CD4-positive, alpha-beta T cell treated with Interferon gamma for 1 hour (primary cell): ENCODE measurements at places on chromosomes 3 and 15.

DNA sequence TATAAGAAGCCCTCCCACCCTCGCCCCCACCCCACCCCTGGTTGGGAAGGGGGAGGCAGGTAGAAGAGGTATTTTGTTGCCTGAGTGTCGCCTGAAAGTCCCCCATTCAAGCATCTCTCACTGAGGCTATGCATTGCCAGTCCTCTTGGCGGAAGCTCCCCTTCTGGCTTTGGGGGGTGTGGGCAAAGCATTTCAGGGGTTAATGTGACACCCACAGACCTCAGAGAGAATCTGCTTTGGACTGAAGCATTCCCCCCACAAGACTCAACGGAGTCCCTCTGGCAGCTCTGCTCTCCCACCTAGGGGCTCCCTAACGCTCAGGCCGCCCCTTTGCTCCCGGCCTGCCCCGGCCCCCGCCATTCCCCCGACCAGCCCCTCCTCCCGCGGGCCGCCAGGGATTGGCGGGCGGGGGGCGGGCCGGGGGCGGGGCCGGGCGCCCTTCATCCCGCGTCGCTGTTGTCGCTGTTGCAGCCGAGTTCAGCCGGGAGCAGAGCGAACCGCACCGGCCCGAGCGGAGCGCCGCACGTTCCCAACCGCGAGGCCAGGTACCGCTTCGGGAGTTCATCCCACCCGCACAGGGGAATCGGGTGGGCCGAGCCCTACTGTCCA, at the start of gene SLC38A3:
Gene SLC38A3 (plus strand): TSS at position 468 of the 609 bp plus-strand sequence. CDS start 8,929 bp downstream, outside the sequence.
- DNase-seq: no peak

DNA sequence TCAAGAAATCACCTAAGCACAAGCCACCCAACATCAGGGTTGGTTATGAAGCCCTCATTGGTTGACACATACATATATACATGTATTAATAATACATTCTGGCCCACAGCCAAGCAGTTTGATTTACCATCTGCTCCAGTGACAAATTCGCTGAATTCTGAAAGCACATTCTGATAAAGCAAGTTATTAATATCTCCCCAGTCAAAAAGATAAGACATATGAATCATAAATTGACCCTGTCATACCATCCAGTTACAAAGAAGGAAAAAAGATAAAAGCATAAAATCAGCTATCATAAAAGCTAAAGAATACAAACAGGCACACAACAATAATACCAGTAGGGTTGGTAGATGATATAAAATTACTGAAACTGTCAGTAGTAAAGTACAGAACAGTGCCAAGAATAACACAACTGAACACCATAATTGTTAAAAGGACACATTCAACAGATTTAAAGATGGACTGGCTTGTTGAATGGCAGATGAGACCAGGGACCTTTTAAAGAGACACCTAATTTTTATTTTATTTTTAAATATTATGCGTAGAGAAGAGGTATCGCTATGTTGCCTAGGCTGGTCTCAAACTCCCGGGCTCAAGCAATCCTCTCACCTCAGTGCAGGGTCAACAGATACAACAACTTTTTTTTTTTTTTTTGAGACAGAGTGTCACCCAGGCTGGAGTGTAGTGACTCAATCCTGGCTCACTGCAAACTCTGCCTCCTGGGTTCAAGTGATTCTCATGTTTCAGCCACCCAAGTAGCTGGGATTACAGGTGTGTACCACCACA, 7.7 kb downstream of the SNX4 start:
- DNase-seq: no peak

- peak; percentile 45 for DNase-seq
Measured at GRCh38 chr3:53375019-53375418, 27.7 kb upstream of the DCP1A start.

- DNase-seq: no peak
Measured at GRCh38 chr3:193815246-193816027, 222.4 kb downstream of the OPA1 start.

DNA sequence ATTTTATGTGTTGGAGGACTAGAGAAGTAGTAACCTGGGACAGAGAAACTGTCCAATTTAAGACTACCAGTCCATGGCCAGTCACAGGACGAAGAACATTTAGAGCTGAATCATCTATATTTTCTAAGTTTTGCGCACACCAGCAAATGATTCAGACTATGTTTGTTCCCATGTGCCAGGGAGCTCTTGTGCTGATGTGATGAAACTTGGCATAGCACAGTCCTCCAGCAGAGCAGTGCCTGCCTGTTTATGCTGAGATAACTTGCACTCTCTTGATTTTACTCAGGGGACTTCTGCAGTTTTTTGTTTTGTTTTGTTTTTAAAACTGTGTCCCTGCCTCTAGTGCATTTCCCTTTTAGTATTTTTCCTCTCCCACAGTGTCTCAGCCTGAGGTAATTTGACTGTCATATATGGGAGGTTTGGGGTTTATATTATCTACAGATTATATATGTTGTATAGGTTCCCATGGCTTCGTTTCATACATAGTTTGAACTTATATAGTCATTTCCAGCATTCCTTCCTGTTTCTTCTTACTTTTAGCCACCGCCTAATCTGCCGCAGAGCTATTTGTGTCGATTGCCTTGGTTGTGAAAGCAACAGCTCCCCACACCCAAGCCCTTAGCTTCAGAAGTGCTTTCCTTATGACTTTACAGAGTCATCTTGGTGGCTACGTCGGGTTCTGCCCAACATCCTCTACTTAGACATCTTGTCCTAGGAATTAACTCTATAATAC, 45.5 kb downstream of the PPM1L start:
- peak; percentile 62 for DNase-seq

DNA sequence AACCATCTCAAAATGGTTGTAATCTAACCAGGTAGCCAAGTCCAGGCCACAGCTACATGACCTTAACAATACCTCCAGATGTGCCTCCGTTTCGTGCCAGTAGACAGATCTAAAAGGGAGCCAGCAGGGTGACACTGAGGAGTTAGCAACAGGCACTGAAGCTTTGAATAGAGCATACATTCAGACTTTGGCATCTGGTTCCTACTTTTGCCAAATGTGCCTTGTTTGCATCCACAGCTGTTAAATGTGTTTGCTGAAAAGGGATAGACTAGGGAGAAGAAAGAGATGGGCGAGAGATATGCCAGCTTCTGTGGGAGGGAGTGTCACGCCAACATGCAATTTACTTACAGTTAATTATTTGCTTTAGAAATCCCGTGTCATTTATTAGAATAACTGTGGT, 1433.9 kb upstream of the CADM2 start:
- no peak for DNase-seq

DNA sequence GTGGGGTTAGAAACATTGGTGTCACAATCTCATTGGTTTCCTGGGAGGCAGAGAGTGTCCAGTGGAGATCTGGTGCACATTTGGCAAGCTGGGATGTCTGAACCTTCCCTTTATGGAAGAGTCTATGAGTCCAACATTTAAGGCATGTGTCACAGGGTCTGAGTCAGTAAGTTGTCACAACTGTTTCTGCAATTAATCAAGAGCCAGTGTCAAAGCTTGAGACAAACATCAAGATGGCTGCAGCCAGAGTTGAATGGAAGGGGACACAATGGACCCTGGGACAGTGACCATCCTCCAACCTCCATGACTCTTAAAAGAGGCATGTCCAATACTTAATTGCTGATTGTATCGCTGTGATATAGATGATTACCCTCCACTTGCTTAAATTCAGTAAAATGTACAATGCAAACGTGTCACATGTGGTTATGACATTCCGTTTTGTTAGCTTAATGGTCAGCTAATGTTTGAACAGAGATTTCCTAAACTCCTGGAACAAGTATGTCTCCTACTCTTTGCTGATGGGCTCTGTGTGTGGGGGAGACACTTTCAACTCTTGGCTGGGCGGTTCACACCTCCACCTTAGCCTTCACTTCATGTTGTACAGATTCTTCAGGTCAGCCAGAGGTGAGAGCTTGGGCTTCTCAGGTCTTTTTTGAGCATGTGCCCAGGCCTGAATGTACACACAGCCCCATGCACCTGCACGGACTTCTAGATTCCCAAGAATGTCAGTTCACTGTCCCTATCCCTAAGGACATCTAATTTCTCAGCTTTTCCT, 79.9 kb upstream of the PRR23E start:
- no peak for DNase-seq

- DNase-seq: no peak
Measured at GRCh38 chr15:82021992-82022391, 23.8 kb downstream of the MEX3B start.

GRCh38 chr3:27034255-27034654, 334.9 kb downstream of the NEK10 start:
- DNase-seq: no peak

DNA sequence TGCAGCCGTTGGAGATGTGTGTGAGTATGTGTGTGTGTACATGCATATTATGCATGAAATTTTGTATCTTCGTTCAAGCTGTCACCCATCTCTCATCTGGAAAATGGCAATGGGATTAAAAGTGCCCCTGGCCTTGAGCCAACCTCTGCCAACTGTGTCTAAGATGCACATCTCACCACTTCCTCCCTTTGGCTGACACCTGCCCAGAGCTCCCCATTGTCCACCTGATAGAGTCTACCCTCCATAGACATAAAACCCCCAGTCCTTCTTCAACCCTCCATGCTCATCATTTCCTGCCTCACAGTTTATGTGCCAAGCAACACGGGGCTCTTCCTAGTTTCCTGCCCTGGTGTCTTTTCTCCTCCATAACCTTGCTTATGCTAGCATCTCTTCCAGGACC, 187.5 kb upstream of the HES1 start:
- DNase-seq: no peak

- DNase-seq: peak; percentile 31
Measured at GRCh38 chr3:183560607-183561006, 5.1 kb upstream of the KLHL6 start.

DNA sequence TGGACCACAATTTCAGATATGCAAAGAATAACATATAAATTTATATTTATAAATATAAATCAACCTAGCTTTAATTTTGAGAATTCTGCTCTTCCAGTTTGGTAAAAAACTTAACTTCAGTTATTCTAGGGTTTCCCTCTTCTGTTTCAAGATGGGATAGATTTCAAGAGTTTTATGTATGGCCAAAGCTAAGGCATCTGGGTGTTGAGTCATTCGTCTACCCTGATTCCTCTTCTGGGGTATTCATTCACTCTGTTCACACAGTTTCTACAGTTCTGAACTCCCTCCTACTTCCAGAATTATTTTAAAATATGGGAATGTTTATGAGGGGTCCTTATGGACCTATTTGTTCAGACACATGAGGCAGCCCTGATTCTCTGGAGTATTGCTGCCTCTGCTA, 4.2 kb upstream of the FGF7 start:
- no peak for DNase-seq

DNA sequence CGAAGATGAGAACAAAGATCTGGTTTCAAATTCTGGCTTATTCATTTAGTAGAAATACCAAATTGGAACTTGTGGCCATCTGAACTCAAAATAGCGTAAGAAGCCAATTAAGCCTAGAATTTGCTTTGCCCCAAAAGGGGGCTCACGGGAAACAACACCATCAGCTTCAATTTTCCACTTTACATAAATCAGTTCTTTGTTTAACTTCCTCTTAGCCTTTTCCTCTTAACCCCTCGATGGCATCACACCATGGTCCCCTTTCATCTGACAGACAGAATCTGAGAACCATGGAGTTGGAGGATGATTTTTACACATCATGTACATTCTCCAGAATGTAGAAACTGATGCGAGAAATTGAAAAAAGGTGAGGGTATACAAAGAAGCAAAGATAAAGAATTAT, 207.0 kb downstream of the FOXP1 start:
- DNase-seq: no peak

- DNase-seq: no peak
Measured at GRCh38 chr3:62228467-62228866, 144.9 kb downstream of the FEZF2 start.

DNA sequence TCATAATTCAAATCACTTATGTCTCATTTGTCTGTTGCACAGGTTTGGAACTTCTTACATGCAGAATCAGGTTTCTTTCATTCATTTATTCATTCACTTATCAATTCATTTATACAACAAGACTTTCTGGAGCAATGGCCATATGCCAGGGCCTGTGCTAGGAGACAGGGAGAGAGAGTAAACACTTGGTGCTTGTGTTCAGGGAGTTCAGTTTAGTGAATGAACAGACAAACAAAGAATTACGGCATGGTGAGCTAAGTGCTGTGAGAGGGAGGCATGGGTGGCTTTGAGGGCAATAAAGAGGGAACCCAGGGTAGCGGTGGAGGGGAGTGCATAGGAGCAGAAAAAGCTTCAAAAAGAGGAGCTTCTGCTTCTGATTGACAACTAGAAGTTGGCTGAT, 8.5 kb upstream of the IREB2 start:
- no peak for DNase-seq

DNA sequence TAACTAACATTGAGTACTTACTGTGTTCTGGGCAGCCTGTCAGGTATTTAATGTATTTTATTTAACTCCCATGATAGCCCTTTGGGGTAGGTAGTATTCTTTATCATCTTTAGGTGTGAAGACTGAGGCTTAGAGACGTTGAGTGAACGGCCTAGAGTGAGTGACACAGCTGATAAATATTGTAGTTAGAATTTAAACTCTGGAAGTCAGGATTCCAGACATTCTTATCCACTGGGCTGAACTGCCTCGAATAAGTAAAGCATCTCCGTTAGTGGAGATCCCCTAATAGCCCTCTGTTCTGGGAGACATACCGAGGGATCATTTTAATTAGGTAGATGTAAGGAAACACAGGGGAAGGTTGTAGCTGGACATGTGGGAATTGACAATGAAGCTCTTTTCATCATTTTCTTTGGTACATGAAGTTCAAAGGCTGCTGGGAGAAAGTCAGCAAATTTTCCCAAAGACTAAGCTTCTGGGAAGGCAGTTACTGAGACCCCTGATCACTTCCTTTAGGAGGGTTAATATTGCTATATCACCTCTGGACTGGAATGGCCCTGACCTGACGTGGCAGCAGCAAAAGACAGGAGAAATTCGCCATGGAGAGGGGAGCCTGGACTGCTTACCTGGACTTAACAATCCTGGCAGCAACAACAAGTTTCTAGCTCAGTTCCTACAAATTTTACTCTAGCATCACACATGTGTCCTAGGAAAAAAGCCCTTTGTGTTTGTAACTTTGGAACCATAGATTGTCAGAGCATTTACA, 11.7 kb upstream of the PDCD6IP start:
- DNase-seq: no peak

- DNase-seq: no peak
Measured at GRCh38 chr3:49257187-49257586, 19.8 kb downstream of the C3orf62 start.

DNA sequence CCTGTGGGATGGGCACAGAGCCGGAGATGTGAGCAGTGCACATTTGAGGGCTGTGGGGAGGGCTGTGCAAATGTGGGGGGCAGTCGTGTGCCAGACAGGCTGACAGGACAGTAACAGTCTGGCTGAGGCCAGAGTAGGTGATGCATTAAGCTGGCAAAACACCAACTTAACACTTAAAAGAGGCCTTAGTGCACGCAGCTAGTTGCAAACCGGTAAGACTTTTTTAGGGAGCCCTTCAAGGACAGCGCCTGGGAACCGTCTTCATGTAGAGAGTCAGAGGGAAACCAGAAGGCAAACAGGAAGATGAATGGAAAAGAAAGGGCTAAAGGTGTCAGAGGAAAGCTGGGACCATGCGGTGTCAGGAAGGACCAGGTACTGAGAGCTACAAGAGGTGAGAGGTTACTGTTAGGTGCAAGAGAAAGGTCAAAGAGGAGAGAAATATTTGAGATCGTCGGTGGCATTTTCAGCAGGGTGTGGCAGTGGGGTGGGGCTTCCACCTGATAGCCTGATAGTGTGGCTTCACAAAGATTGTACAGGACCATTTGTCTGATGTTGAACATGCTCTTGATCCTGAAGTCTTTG, 30.0 kb upstream of the CHD2 start:
- no peak for DNase-seq

- no peak for DNase-seq
Measured at GRCh38 chr15:39586387-39587095, 5.7 kb downstream of the THBS1 start.

- DNase-seq: no peak
Measured at GRCh38 chr3:113222451-113223086, 11.2 kb downstream of the BOC start.
